ENCODE measurements at places on chromosomes 3 and 15.

DNA sequence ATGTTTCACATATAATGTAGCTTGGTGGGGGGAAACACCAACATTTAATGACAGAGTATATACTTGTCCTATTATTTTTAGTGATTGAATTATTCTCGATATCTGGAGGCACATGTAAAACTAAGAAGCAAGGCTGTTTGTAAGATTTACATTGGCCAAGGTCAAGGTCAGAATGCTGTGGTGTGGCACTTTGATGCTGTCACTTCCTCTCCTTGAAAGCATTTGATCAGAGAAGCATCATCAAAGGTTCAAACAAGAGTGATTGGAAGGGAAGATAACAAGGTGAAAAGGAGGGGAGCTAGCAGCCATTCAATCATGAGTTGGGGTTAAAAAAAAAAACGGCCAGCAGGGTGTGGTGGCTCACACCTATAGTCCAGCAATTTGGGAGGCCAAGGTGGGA is 26.4 kb downstream of the RTF1 start:
- DNase-seq = no peak

GRCh38 chr3:10957976-10958749 is 34.4 kb upstream of the SLC6A1 start:
- peak; percentile 82 for DNase-seq

DNA sequence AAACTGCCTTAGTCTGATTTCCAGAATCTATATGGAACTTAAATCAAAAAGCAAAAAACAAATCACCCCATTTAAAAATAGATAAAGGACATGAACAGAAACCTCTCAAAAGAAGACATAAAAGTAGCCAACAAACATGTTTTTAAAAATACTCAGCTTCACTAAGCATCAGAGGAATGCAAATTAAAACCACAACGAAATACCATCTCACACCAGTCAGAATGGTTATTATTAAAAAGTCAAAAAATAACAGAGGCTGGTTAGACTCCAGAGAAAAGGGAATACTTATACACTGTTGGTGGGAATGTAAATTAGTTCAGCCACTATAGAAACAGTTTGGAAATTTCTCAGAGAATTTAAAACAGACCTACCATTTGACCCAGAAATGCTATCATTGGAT is 367.9 kb downstream of the ZIC4 start:
- DNase-seq = no peak

- DNase-seq = no peak
Observed at GRCh38 chr15:92430069-92430440, 36.4 kb downstream of the ST8SIA2 start.

DNA sequence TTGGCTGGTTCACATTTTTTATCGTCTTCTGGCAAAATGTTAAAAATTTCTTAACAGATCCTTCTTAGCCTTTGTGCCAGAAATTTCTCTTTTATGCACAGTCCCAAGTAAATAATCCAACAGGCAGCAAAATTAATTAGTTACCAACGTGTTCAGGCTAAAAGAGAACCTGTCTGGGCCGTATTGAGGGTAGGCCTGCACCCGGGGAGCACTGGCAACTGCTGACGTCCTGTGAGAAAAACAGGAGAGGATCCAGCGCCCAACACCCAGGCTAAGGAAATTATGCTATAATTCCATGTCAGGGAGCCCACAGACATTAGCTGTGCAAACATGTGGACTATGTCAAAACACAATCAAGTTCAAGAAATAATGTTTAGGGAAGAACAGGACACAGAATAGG is 30.7 kb upstream of the CSTA start:
- DNase-seq = no peak

DNA sequence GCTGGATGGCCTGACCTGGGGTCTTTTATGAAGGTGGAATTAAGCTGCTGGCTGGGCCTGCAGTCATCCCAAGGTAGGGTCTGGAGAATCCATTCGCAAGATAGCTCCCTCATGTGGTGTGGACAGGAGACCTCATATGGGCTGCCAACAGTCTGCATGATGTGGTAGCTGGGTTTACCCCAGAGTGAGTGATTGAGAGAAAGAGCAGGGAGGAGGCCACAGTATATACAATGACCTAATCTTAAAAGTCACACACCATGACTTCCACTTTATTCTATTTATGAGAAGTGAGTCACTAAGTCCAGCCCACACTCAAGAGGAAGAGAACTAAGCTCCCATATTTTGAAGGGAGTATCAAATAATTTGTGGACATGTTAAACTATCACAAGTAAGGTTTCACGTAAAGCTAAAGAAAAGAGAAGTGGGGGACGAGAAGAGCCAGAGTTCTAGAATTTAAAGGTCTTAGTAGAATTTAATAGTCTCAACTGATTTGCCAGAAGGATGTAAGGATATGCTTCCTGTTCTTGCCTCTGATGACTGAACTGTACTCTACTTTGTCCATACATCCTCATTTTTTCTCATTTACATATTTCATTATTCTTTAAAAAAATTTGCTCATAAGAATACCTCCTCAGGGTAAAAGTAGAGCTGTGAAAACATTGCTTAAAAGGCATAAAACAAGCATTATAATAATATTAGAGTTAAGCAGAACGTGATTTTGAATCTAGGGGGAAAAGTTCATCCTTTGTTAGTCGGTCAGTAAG is 184.4 kb downstream of the PEX5L start:
- DNase-seq = no peak

- DNase-seq = no peak
Observed at GRCh38 chr3:177792311-177793030, 595.2 kb upstream of the TBL1XR1 start.

GRCh38 chr3:111070772-111071256 is 802 bp upstream of the NECTIN3 start:
- DNase-seq = no peak

GRCh38 chr3:270688-271087 is 74.1 kb downstream of the CHL1 start:
- no peak for DNase-seq

GRCh38 chr15:52808441-52808840 is 18.3 kb upstream of the ONECUT1 start:
- DNase-seq = no peak

- DNase-seq = peak; percentile 17
Observed at GRCh38 chr3:132343018-132343612, 25.9 kb downstream of the ACP3 start.

- DNase-seq = no peak
Observed at GRCh38 chr3:10992017-10992942, at the start of gene SLC6A1. TSS of gene SLC6A1 (plus strand) at chr3:10992748. CDS start at chr3:11017212, 24,464 bp downstream.

DNA sequence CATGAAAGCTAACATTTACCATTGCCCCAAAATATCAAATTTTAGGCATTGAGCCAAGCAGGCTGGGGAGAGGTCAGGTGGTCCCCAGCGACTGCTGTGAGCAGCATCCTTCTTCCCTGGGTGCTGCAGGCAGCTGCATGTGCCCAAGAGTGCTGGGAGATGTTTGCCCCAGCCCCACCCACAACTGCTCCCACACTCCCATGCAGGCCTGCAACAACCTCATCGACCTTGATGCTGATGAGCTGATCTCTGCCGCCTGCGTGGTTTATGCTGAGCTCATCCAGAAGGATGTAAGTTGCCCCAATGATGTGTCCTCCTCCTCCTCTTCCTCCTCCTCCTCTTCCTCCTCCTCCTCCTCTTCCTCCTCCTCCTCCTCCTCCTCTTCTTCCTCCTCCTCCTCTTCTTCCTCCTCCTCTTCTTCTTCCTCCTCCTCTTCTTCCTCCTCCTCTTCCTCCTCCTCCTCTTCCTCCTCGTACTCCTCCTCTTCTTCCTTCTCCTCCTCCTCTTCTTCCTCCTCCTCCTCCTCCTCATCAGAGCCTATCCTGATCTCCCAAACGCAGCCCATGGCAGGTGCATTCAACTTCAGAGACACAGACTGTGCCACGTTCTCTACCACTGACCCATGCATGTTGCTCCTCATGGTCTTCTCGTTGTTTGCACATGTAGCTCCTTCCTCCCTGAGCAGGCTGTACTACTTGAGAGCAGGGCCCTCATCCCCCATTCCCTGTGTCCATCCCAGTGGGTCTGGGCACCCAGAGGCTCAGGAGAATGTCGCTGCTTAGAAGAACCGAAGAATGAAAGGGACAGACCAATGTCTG is 15.1 kb downstream of the TBC1D21 start:
- DNase-seq = no peak

DNA sequence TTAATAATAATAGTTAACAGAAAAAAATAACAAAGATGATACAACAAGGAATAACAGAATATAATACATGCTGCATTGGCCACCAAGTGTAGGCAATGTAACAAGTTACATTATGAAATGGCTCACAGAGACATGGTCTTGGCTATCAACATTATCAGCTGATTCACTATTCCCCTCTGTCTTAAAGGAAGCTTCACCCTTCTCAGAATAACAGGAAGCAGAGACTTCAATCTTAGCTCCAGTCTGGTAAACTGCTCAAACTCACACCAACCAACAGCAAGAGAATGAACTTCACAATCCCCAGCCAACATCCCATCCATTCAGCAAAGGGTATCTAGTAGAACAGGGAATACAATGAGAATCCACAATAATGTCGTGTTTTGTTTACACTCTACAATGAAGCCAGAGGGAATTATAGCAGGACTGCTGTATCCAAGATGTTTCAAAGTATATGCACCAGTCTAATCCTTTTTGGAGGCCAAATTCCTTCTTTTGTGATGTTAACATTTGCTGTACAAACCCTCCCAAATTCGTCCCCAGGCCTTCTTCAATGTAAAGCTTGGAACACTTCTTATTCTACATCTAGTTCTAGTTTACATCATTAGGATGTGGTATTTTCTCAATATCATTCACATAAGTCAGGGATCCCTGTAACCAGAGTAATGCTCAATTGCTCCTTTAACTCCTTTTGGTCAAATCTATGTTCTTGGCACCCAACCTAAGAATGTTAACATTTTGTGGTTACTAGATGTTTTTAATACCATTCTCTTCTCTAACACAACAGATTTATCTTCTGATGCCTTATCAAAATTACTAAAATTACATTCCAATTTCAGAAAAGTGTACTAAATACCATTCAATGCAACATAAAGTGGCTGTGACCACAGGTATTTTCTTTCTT is 52.4 kb upstream of the CMSS1 start:
- DNase-seq = no peak

GRCh38 chr3:32835961-32836360 is 18.2 kb downstream of the TRIM71 start:
- DNase-seq = no peak

GRCh38 chr3:171236265-171237008 is 209.9 kb upstream of the SLC2A2 start:
- DNase-seq = no peak

DNA sequence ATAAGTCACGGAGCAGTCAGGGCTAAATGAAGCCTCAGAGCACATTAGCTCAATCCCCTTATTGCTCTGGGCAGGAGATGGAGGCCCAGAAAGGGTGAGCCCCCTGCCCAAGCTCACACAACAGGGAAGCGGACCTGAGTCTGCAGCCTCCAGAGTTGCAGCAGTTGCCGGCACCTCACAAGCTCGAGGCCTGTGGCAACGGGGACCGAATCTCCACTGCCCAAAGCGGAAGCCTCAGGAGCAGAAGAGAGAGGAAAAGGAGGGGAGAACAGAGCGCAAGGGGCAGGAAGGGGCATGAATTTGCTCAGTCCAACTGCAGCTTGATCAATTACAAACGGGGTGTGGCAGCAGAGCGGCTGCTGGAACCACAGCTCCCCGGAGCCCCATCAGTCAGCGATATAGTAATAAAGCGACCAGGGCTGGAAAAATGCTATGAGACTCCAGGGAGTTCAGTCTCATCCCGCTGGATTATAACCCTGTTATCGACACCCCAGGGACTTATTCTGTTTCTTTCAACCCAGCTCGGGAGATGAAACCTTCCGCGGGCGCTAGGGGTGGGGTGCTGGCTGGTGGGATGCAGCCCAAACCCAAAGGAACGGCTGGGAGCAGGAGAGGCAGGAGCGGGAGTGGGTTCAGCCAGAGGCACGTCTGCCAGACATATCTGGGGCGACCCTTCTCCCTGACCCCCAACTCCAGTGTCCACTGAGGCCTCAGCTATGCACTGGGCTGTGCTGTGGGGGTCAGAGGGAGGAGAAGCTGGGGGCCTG is 219.7 kb upstream of the LINGO1 start:
- no peak for DNase-seq

GRCh38 chr3:70952033-70952747 is 631.3 kb downstream of the FOXP1 start:
- DNase-seq = no peak

- no peak for DNase-seq
Observed at GRCh38 chr3:26655231-26655630, 32.7 kb downstream of the LRRC3B start.

DNA sequence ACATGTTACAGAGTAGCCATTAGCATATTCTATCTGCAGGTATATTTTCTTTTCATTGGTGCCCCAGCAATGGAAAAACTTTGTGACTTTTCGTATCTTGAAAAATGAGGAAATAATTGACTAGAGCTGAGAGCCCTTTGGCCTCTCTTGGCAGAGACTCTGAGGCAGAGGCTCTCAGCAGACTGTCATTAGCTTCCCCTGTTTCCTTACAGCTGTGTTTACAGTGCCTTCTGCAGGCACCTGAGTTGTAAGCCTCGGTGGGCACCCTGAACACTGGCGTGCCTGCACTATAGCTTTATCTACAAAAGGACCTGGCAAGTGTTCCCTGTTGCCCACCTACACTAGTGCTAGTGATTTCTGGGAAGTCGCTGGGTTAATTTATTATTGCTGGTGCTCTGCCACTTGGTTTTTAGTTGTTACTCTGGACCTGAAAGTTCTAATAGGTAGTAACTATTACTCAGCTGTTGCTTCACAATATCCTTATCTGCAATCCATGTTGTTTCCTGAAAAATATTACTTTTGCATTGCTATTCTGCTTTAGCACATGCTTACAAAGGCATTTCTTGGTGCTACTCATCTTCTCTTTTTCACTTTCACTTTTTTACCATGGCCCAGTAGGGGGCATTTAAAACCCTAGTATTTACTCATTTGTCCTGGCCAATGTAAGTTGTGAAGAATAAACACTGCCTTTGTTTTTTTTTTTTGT is 7.8 kb upstream of the GPR171 start:
- peak; percentile 36 for DNase-seq

- DNase-seq = no peak
Observed at GRCh38 chr15:38706956-38707355, 142.3 kb upstream of the RASGRP1 start.

- no peak for DNase-seq
Observed at GRCh38 chr3:88076712-88077111, 17.7 kb downstream of the ZNF654 start.

DNA sequence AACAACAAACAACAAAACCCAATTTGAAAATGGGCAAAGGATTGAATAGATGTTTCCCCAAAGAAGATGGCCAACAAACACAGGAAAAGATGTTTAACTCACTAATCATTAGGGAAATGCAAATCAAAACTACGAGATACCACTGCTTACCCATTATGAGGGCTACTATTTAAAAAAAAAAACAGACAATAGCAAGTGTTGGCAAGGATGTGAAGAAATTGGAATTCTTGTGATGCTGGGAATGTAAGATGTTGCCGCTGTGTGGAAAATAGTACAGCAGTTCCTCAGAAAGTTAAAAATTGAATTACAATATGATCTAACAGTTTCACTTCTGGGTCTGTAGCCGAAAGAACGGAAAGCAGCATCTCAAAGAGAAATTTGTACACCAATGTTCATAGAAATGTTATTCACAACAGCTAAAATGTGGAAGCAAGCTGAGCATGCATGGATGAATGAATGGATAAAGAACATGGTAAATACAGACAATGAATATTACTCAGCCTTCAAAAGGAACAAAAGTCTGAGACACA is 121.9 kb downstream of the CHSY1 start:
- DNase-seq = no peak

All from transverse colon (tissue), 4 donors.